Neural crest cell (in vitro differentiated cells): ENCODE measurements at places on chromosomes 2 and 18. TPM values are rescaled to one million over a fixed set of nuclear protein-coding genes. Genes with fewer than 3 reads are reported as not detected.

The EVX2 gene
- total RNA-seq = 0.43 and 0.44 TPM in 2 replicates

The ERFE gene
- total RNA-seq = 2.6 and 2.8 TPM in 2 replicates

The SPTBN1 gene
- total RNA-seq = 217 and 227 TPM in 2 replicates

The BUB1 gene
- 80.4 and 83.8 TPM in 2 replicates for total RNA-seq

The GULP1 gene
- total RNA-seq = 39.1 and 43.8 TPM in 2 replicates

DNA sequence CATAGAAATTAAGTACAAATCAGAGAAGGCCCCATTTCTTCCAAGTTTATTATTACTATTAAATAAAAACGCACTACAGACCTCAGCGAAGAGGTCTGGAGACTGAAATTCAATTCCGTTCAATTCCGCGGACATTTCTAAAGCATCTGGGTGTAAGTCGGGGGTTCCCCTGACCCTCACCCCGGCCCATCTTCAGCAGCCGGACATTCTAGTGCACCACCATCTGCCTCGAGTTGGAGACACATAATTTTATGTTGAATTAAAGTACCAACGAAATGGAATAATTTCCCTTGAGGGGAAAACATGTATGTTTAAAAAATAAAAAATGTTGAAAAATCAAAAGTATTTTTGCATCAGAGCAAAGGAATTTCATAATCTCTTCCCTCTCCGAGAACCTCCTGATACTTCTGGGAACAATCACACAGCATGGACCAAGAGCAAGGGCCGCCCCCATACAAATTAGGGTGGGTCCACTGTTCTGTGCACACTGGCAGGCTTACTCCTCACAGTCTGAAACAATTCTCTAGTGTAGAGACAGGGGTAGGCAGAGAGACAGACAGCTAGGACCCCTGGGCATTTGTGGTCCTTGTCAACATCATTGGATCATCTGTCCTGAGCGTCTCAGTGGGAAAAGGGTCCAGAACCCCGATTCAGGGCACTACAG lies 29.3 kb downstream of the MBP start:
- H3K4me1 ChIP-seq = peaks cover 31% of the 10 kb centered on the region
- no peak overlapping the region for H3K4me3 ChIP-seq
- no peaks in the 10 kb centered on the region for H3K36me3 ChIP-seq
- H3K27ac ChIP-seq = peak overlapping the region; percentile 81

- no peaks in the 10 kb centered on the region for H3K4me1 ChIP-seq
- no peak overlapping the region for H3K27ac ChIP-seq
- H3K27me3 ChIP-seq = no peaks in the 10 kb centered on the region
- DNase-seq = no peak
These were observed 456.9 kb upstream of the TNP1 start for GRCh38 chr2:217316743-217317142.

- no peak overlapping the region for H3K4me3 ChIP-seq
- H3K27me3 ChIP-seq = no peaks in the 10 kb centered on the region
- peaks cover 23% of the 10 kb centered on the region for H3K4me1 ChIP-seq
- DNase-seq = no peak
- H3K36me3 ChIP-seq = peaks cover 33% of the 10 kb centered on the region
- H3K27ac ChIP-seq = peak overlapping the region; percentile 32
These were observed 27.9 kb downstream of the RMND5A start for GRCh38 chr2:86747711-86748639.

- H3K36me3 ChIP-seq = no peaks in the 10 kb centered on the region
- H3K27ac ChIP-seq = no peak overlapping the region
- DNase-seq = no peak
- H3K4me1 ChIP-seq = no peaks in the 10 kb centered on the region
- H3K27me3 ChIP-seq = no peaks in the 10 kb centered on the region
These were observed 1216.1 kb upstream of the FAM98A start for GRCh38 chr2:34815052-34815741.

DNA sequence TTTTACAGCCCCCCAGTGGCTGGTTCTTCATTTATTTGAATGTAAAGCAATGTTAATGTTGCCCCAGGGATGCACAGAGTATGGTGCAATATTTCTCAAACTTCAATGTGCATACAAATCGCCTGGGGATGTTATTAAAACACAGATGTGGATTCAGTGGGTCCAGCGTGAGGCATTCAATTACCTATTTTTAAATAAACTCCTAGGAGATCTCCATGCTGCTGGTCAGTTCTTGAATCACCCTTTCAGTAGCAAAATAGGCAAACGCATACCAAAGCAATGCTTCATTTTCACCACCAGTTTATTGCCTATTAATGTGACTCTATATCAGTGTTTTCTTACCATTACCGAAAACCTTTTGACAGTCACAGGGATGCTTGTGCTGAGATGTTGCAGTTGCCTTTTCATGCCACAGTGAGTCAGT lies 530.7 kb downstream of the CBLN2 start:
- no peak overlapping the region for H3K4me3 ChIP-seq
- H3K27ac ChIP-seq = no peak overlapping the region
- no peaks in the 10 kb centered on the region for H3K36me3 ChIP-seq
- H3K4me1 ChIP-seq = no peaks in the 10 kb centered on the region
- no peak for DNase-seq

- no peak for DNase-seq
- H3K4me3 ChIP-seq = no peak overlapping the region
- H3K27ac ChIP-seq = no peak overlapping the region
- H3K4me1 ChIP-seq = no peaks in the 10 kb centered on the region
These were observed 12.5 kb upstream of the CABYR start for GRCh38 chr18:24126155-24126961.

GRCh38 chr18:8871489-8871888 lies 166.1 kb downstream of the MTCL1 start:
- no peak overlapping the region for H3K27ac ChIP-seq
- no peak overlapping the region for H3K4me3 ChIP-seq
- H3K36me3 ChIP-seq = no peaks in the 10 kb centered on the region
- no peaks in the 10 kb centered on the region for H3K4me1 ChIP-seq
- DNase-seq = no peak
- H3K27me3 ChIP-seq = no peaks in the 10 kb centered on the region

DNA sequence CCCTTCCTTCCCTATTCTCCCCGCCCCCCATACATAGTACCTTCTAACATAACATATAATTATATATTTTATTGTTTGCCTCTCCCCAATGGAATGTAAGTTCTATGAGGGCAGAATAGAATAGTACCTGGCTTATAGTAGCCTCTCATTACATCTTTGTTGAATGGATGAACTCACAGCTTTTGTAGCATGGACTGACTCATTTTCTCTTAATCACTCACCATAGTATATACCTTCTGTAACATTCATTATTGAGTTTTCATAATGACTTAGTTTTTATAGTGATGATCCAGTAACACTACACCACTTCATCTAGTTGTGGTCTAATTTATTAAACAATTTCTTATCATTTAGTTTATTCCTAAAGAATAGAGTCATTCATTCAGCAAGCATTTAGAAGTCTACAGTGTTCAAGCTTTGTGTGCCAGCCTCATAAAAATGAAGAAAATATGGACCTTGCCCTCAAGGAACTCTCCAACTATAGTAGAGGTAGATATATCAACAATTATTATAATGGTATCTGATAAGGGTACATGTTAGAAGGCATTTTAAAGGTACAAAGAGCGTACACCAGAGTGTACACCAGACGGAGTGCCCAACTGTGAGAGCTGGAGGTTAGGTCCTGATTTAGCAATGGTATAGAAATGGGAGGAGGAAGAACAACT lies 31.1 kb downstream of the NCOA1 start:
- H3K27ac ChIP-seq = no peak overlapping the region
- no peak overlapping the region for H3K4me3 ChIP-seq
- no peak for DNase-seq
- no peaks in the 10 kb centered on the region for H3K27me3 ChIP-seq
- no peaks in the 10 kb centered on the region for H3K4me1 ChIP-seq

GRCh38 chr2:171706152-171706803 lies 19.0 kb downstream of the DYNC1I2 start:
- peaks cover 11% of the 10 kb centered on the region for H3K4me1 ChIP-seq
- no peaks in the 10 kb centered on the region for H3K36me3 ChIP-seq
- no peak for DNase-seq
- H3K27me3 ChIP-seq = no peaks in the 10 kb centered on the region
- H3K27ac ChIP-seq = no peak overlapping the region

- DNase-seq = no peak
- H3K4me3 ChIP-seq = no peak overlapping the region
- H3K36me3 ChIP-seq = peaks cover 11% of the 10 kb centered on the region
- no peak overlapping the region for H3K27ac ChIP-seq
- H3K27me3 ChIP-seq = no peaks in the 10 kb centered on the region
These were observed 70.7 kb downstream of the PMS1 start for GRCh38 chr2:189854940-189855339.

DNA sequence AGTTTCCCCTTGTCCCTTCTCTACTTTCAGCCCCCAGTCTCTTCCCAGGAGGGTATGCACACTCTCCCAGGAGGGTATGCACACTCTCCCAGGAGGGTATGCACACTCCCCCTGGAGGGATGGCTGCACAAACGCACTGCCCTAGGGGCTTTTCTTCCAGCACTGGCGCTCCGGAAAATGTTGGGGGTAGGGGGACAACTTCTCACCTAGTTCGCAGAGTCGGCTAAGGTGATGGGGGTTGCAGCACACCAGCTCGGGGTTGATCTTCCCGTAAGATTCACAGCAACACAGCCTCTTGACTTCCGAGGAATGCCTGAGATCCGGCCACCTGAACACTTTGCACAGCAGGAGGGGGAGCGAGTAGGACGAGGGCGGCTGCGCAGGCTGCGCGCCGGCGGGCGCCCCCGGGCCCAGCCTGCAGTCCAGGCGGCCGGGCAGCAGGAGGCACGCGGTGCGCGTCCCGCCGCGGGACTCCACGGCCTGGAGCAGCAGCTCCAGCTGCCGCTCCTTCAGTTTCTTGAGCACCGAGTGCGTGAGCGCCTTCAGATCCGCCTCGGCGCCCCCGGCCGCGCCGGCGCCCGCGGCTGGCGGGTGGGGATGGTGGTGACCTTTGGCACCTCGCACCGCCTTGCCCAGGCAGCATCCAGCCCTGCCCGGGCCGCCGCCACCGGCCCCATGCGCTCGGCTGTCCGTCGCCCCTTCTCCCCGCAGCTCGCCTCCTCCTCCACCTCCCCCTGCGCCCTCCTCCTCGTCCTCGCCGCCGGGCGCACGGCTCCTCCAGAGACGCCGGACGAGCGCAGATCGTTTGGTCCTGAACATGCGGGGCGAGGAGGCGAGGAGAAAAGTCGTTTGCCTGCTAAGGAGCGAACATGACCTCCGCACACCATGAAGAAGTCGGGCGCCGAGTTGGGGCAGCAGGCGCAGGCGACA lies 894 bp downstream of the SMAD7 start:
- DNase-seq = peak; percentile 29
- peaks cover 45% of the 10 kb centered on the region for H3K4me1 ChIP-seq
- no peaks in the 10 kb centered on the region for H3K36me3 ChIP-seq
- no peak overlapping the region for H3K27ac ChIP-seq

DNA sequence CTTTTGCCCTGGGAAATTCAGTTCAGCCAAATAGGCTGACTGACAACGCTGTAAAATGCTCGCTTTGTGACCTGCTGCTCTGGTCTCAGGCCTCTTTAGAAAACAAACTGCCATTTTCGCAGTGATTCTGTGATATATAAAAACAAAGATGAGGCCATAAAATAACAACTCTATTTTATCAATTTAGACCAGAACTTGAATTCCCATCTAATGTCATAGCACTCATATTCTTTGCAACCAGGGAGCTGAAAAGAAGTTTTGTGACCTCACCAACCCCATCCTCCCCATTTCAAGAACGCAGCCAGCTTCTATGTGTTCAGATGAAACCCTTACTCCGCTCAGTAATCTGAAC lies 40.3 kb downstream of the TCF4 start:
- no peak for DNase-seq
- H3K27me3 ChIP-seq = no peaks in the 10 kb centered on the region
- no peak overlapping the region for H3K27ac ChIP-seq
- peaks cover 23% of the 10 kb centered on the region for H3K4me1 ChIP-seq
- no peak overlapping the region for H3K4me3 ChIP-seq

DNA sequence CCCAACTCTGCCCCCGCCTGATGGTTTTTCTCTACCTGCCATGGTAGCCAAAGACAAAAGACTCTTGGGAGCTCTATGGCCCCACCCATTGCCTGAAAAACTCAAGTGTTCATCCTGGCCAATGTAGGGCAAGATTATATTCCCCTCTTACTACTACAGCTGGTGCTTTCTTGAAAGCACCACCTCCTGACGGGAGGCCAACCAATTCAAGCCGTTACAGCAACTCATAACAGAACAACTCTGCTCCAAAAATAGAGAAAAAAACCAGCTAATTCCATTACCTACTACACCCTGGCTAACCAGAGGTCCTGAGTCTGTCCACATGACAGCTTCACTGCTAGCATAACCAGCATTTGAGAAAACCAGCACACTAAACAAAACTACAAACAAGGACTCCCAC lies 127.5 kb upstream of the GAREM1 start:
- H3K36me3 ChIP-seq = no peaks in the 10 kb centered on the region
- H3K27me3 ChIP-seq = no peaks in the 10 kb centered on the region
- no peak overlapping the region for H3K27ac ChIP-seq
- no peaks in the 10 kb centered on the region for H3K4me1 ChIP-seq

DNA sequence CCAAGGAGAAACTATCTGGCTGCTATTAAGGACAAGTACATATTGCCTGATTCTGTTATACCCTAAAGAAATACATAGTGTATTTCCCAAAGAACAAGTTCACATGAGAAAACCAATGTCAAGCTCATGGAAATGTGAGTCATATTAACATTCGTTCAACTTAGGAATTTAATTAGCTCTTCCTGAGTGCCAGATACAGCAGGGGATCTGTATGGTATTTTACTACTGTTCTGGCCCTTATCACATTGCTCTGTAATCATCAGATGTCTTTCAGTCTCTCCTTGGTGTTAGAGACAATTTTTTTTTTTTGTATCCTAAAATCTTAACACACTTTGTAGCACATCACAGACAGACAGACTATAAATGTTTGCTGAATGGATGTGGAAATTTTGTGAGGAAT lies 395.0 kb upstream of the CRIM1 start:
- DNase-seq = no peak
- H3K4me1 ChIP-seq = peaks cover 4% of the 10 kb centered on the region
- peaks cover 2% of the 10 kb centered on the region for H3K36me3 ChIP-seq
- H3K27ac ChIP-seq = no peak overlapping the region
- H3K4me3 ChIP-seq = no peak overlapping the region
- no peaks in the 10 kb centered on the region for H3K27me3 ChIP-seq

GRCh38 chr2:30136764-30137444 lies 9.9 kb upstream of the YPEL5 start:
- H3K4me3 ChIP-seq = no peak overlapping the region
- no peak overlapping the region for H3K27ac ChIP-seq
- H3K27me3 ChIP-seq = peaks cover 12% of the 10 kb centered on the region
- H3K4me1 ChIP-seq = no peaks in the 10 kb centered on the region
